ENCODE measurements at places on chromosomes 3 and 15.

DNA sequence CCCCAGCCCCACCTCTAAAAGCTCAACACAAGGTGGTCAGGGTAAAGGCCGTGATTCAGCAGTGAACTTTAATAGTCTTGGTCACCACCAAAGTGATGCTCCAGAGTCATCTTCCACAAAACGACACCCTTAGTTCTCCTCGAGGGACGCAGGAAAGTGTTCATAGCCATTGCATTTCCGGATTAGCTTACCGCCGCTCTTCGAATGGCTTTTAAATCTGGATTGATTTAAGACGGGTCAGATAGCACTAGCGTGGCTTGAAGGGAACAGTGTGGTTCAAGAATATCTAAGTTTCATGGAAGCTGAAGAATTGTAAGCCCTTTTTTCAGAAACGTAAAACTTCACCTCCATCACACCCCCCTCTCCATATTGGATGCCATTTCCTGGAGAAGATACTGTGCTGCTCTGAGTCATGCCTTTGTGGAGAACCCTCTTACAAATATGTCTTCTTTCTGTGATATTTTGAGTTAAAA is 829 bp downstream of the RNF7 start:
- peak; percentile 71 for DNase-seq

DNA sequence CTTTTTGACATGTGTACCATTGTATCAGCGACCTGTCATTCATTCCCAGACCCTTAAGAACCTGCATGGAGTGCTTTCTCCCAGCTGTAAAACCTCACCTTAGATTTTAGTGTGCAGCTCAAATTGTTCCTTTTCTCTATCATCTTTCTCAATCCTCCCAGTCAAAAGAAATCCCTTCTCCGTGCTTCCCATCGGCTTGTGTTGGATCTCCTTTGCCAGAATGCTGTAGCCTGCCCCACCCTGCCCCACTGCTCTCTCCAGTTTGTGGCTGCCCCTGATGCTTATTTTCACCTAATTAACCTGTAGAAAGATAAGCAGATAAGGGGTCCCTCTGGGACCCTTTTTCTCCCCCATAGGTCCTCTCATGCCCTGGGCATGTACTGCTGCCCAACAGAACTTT is 51.1 kb downstream of the ANXA2 start:
- DNase-seq: no peak

GRCh38 chr3:157464321-157464720 is 27.7 kb downstream of the PTX3 start:
- DNase-seq: no peak

DNA sequence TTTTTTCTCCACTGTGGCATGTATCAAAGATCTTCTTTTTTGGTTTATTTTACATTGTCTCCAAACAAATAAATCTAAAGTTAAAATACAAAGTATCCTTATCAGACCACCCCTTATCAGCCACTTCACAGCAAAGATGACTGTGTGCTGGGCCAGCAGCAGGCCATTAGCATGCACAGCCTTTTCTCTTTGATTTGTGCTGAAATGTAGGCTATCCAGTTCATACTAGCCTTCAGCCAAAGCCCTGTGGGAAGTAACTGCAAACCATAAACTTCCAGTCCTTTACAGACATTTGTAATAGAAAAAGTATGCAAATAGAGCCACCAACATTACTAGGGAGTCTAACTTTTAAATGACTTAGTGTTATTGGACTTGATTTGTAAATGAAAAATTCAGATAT is 816.3 kb downstream of the FHIT start:
- DNase-seq: no peak

DNA sequence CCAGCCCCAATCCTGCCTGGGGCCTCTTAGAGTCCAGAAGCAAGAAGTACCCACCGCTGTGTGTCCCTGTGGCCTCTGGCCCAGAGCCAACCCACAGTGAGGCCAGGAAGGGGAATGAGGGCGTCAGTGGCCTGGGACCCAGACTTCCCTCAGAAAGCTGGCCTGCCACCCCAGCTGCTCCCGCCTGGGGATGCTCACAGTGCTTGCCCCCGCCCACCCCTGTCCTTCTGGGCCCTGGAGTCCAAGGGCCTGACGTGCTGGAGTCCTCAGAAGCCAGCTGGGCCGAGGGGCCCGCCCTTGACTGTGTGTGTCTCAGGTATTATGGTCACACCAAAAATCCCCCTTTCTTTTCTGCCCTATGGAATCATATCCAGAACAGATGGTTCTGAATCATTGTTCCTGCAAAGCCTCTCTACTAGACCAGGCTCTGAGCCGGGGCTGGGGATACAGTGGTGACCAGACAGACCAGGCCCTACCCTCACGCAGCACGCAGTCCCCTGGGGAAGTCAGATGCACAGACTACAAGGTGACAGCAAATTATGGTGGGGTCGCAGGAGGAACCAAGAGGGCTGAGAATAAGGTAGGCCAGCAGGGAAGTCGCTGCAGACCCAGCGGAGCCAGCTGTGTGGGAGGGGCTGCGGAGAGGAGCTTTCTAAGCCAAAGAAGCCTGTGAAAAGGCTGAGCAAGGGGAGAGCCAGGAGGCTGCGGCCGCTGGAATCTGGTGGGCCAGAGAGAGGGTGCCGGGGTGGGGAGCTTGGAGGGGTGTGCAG is 99.1 kb downstream of the VGLL4 start:
- no peak for DNase-seq

GRCh38 chr3:170296703-170297102 is 60.8 kb upstream of the SKIL start:
- DNase-seq: no peak

DNA sequence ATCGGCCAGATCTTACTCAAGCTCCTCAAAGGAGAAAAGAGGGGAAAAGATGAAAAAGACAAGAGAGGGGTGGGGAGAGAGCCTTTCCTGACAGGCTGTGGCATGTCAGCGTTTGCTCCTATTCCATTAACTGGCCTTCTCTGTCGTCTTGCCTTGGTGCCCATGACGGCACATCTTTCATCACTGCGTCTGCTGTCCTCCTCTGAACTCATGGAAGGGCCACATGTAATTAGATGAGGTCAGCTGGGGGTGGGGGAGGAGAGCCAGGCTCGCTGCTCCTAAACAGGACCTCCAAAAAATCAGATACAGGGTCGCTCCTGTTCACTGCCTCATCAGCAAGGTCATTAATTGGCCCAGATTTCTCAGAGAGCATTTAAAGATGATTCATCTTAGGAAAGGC is 49.7 kb downstream of the LRTM1 start:
- DNase-seq: no peak

DNA sequence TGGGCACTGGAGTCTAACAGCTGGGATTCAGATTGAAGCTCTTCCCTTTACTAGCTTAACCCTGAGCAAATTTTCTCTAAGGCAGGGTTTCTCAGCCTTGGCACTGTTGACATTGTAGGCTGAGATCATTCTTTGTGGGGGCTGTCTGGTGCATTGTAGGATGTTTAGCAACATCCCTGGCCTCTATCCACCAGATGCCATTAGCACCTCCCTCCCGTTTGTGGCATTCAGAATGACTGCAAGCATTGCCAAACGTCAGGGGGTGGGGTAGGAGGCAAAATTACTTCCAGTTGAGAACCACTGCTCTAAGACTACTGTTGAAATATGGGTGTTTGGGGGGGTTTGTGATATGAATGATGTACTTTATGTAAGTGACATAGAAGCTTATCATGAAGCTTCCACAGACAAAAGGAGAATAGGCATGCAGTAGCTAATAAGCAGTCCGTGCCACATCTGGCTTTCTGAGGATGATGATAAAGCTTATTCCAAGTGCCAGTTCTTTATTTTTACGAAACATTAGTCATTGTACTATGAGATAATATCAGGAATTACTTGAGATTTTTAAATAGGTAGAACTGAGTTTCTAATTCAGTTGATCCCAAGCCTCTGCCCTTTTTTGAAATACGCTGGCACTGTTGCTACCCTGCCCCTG is 39.3 kb downstream of the NKIRAS1 start:
- DNase-seq: no peak

DNA sequence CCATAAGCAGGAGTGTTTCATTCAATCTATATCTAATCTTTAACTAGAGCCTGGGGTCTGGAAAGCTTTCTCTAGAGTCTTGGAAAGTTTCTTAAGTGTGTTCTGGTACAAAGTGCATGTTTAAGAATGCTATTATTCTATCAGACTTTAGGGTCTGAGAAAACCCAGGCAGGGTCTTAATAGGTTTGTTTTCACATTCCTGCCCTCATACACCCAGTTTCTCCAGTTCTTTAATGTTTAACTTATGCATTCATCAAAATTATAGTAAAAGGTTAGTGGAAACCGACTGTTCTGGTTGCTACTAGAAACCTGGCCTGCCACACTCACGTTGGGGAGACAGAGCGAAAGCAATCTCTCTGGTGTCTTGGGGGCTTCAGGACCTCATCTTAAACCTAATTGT is 102.9 kb upstream of the WDR72 start:
- DNase-seq: no peak

GRCh38 chr3:53104762-53105161 is 25.5 kb downstream of the RFT1 start:
- DNase-seq: no peak

DNA sequence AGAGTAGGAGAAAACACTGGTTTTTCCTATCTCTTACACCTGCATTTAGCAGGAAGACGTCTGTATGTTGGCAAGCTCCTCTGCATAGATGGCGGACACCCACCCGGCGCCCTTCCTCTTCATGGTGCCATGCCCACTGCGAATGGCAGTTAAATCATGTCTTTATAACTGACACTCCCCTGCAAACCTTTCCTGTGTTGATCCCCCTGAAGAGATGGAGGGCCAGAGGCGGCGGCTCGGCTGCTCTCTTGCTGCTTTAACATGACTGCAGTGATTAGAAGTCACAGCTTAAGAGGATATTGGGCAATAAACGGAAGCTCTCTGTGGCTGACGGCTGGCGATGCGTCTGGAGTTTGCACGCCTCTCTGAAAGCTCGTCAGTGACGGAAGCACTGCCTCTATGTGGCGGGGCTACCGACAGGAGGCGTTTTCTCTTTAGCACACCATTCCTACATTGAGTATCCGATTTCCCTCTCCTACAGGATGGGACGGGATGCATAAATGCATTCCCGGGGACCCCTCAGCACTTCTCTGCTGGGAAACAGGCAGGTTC is 25.5 kb upstream of the SNRPA1 start:
- no peak for DNase-seq

Data from HT-29 (cell line).